Pancreas (tissue), 10 donors: ENCODE measurements at places on chromosomes 11 and 22. TPM values are rescaled to one million over a fixed set of nuclear protein-coding genes. Genes with fewer than 3 reads are reported as not detected.

PKNOX2 gene
- total RNA-seq = 4.3 TPM

DNA sequence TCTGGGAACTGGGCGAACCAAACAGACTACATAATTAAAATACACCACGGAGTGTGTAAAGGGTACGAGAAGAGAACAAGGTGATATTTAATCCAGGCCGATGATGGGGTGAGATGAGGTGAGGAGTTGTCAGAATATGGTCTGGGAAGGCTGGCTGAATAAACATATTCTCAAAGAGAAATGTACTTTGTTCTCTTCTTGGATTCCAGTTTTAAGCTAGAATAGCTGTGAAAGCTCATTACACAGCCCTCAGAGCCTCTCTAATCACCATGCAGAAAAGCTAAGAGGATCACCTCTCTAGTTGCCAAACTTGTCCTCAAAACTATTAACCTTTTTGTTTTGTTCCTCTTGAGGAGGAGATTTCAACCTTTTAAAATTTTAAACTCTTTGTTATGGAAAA lies 89.8 kb downstream of the ATG16L2 start:
- no peaks in the 10 kb centered on the region for H3K36me3 ChIP-seq
- H3K4me1 ChIP-seq = no peaks in the 10 kb centered on the region
- H3K27ac ChIP-seq = no peak overlapping the region
- no peaks in the 10 kb centered on the region for H3K27me3 ChIP-seq
- no peak overlapping the region for H3K4me3 ChIP-seq

- no peaks in the 10 kb centered on the region for H3K36me3 ChIP-seq
- no peak within 1 kb of the TSS for H3K27ac ChIP-seq
- DNase-seq = no peak
Measured at GRCh38 chr22:32255217-32255616, at the start of gene SLC5A4. Gene SLC5A4 (minus strand): TSS chr22:32255347. CDS start chr22:32255329, 18 bp downstream.

SOX10 gene
- total RNA-seq = 0.14 TPM

DNA sequence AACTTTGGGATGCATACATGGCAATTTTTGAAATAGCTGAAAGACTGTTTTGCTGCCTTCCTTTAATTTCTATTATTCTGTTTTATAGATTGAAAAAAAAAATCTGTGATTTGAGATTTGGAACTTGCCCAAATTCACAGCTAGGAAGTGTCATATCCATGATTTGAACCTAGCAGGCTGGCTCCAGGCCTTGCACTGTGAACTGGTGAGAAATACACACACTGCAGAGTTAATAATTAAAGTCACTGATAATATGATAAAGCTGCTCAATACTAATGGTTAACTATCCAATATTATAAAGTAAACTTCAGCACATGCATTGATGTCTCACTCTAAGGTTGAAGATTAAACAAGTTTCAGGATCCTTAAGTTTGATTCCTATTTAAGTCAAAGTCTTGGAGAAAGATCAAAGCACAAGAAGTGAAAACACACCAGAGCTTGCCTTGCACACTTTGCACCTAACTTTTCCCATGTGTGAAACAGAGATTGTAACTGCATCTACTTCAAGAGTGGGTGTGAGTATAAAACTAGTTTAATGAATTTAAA lies 150.6 kb upstream of the CCDC179 start:
- H3K36me3 ChIP-seq = no peaks in the 10 kb centered on the region
- no peaks in the 10 kb centered on the region for H3K27me3 ChIP-seq
- peak; percentile 69 for DNase-seq
- H3K4me3 ChIP-seq = no peak overlapping the region
- peak overlapping the region; percentile 19 for H3K27ac ChIP-seq

DNA sequence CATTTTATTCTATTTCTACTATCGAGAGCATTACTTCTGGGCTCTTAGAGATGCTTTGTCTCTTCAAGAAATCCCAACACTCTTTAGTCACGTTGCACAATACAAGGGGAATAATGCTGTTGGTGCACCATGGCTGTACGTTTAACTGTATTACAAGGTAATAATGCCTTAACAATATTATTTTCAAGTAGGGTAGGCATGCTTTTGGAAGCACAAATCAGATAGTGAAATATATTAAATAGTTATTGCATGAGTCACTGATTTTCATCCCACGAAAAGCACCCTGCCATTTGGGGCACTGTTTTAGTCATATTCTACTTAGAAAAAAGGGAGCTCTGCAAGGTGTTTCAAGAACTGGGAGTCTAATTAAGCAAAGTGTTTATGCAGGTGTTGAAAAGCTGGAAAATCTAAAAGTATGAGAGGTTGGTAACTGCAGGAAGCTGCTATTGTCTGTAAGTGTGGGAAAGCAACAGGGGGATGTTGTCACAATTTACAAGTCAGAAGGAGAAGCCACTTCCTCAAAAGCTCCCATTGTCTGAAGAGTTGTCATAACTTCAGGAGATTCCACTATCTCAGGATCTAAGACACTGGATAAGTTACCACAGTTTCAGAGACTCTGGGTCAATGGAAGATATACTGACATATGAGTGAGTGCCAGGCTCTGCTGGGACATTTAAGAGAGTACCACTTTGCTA lies 218.2 kb downstream of the JRKL start:
- no peaks in the 10 kb centered on the region for H3K4me1 ChIP-seq
- DNase-seq = no peak
- H3K4me3 ChIP-seq = no peak overlapping the region

DNA sequence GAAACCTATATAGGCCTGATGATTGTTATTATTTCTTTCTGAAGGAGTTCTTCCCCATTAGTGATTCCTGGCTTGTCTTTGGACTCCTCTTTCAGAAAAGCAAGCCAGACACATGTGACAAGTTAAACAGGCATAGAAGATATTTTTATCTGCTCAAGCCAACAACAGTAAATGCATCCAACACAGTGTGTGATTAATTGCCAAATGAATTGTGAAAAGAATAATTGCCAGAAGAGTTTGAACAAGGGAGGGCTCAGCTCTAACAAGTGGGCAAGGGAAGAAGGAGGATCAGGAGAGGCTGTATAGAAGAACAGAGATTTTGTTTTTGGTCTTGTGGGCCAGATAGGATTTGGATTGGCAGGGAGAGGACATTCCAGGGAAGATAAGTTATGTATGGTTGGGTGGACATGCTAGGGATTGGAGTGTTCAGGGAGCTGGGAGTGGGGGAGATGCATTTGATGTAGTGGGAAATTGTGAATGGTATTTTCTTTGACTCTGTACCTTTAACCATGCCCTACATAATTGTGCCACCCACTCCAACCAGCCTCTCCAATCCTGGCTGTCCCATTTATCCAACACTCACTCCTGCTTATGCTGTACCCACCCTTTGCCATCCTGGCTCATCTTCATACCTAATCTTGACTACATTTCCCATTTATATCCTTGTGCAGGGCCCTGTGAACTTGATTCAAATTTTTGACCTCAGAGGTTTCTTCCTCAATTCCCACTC lies 172.8 kb downstream of the RRAS2 start:
- H3K27me3 ChIP-seq = no peaks in the 10 kb centered on the region
- H3K36me3 ChIP-seq = no peaks in the 10 kb centered on the region
- DNase-seq = no peak
- H3K27ac ChIP-seq = no peak overlapping the region
- no peak overlapping the region for H3K4me3 ChIP-seq
